ENCODE measurements at places on chromosomes 2 and 18.
A peak's percentile ranks its signal among the peaks of the same experiment; 100 is the strongest.

GRCh38 chr2:234821946-234822475, 129.8 kb upstream of the SH3BP4 start:
- no peak for DNase-seq

DNA sequence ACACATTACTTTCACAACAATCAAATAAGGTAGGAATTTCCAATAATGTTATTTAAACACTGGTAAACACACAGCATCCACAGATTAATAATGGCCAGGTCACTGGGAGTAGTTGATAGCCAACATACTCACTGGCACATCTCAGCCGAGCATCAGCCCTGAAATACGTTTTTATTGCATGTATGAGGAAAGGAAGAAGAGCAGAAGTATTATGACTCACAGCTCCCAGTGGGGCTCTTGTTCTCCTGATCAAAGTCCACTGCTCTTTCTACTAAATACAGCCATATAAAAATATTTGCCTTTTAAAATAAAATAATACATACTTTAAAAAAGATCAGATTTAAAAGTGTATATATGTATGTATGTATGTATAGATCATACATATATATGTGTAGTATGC, 999.6 kb downstream of the SUCLG1 start:
- DNase-seq: no peak

DNA sequence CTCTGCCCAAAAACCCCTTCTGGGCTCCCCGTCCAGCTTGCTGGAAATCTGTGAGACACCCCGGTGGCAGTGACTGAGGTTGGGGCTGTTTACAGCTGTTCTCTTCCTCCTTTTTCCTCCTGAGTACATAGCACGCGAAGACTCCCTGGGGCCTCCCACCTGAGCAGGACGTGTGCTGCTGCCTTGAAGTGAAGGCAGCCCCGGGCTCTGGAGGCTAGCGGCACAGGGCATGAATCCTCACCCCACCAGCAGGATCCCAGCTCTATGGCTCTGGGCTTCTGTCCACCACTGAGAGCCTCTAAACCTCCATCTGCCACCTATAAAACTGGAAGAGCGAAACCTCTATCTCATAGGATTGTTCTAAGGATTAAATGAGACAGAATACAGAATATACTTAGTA, 182.5 kb downstream of the TMEM163 start:
- DNase-seq: no peak

GRCh38 chr2:242029422-242030225, 160.1 kb downstream of the RTP5 start:
- no peak for DNase-seq

DNA sequence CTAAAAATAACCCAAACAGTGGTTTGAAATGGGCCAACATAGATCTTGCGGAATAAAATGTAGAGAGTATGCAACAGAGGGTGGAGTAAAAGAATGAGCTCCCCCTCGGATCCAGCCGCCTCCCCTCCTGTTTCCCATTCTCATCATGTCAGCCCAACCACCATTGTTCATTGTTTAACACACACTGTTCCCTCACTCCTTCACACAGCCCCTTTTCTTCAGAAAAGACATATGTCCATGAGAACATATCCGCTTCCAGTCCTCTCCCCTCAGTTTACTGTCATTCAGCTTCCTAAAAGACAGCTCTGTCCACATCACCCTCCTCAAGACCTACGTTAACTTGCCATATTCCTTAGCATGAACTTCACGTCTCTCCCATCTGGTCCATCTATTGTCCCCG, 62.9 kb upstream of the SERTAD2 start:
- no peak for DNase-seq

DNA sequence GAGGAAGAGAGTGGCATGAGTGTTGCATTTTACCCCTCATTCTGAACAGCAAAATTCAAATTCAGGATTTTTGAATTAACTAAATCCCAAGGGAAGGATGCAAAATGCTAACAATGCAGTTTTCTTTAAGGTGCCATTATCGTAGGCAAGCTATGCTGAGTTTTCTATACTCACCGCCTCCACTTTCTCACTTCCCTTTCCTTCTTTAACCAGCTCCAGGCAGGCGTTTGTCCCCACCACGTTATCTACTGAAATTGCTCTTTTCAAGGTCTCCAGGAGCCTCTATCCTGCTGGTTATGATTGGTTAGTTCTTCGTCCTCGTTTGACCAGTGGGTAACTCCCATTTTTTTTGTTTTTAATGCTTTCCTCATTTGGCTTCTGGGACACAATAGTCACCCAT, 1.8 kb upstream of the CPO start:
- no peak for DNase-seq

- no peak for DNase-seq
Measured at GRCh38 chr2:237143676-237144440, 58.2 kb downstream of the COPS8 start.

DNA sequence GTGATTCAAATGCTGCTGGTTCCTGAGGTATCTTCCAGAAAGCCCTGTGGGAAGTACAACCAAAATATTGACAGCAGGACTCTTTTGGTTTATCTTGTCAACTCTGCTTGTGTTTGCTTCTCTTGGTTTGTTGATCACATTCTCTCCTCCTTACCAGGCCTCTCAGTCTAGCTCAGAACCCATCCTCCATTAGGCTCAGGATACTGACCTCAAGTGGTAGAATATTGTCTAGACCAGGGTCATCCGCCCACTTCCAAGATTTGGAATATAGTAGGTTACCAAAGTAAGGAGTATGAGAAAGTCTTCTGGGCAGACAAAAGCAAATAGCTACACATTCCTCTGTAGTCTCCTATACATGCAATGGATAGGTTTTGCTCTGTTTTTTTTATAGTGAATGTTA, 56.6 kb downstream of the XIRP2 start:
- DNase-seq: no peak

DNA sequence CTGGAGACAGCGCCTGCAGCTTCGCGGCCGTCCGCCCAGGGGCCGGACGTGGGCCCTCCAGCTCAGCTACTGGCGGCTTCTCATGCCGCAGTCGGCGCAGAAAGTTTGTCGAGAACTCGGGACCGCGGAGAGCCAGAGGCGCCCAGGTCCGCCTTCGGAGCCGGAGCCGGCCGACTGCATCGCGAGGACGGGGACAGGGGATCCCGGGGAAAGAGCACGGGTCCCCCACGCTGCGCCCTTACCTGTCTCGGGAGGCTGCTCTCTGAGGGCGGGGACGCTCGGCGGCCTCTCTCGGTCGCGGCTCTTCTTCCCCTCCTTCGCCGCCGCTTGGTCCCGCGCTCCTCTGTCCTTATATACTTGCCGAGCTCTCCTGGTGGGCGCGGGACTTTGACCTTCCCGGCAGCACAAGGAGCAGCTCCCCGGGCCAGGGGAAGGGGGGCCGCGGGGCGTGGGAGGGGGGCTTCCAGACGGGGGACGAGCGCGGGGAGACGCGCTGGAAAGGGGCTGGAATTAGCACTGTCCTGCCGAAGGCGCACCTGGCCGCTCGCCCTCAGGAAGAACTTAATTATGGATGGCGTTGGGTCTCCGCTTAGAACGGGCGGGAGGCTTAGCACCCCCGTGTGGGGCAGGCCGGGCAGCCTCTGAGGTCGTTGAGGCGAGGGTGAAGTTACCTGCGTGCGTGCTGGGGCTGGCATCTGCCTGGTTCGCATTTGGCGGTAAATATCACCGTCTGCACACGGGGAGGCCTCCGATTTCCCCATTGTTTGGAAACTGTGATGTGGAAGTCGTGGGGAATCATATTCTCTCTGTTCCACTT, at the start of gene POMC:
Gene POMC (minus strand): TSS at position 325 of the 817 bp plus-strand sequence. CDS start 3,808 bp downstream, outside the sequence.
- DNase-seq: peak; percentile 17

DNA sequence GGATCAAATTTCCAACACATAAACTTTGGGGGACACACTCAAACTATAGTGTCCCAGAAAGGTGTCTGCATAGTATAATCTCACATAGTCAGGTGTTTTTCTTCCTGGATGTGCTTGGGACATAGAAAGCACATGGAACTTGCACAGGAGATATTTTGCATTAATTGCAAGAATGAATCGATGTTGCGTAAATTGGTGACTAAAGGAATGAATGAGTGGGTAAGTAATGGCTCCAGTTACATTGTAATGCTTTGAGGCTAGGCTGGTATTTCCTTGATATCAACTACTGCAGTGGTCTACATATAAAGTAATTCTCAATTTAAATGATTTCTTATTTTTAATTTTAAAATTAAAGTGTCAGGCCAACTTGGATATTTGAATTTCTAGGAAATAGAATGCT, 53.4 kb downstream of the SH3RF3 start:
- DNase-seq: no peak

- no peak for DNase-seq
Measured at GRCh38 chr2:9984871-9985480, 33.5 kb downstream of the GRHL1 start.

- no peak for DNase-seq
Measured at GRCh38 chr2:76861708-76862107, 660.5 kb downstream of the LRRTM4 start.

DNA sequence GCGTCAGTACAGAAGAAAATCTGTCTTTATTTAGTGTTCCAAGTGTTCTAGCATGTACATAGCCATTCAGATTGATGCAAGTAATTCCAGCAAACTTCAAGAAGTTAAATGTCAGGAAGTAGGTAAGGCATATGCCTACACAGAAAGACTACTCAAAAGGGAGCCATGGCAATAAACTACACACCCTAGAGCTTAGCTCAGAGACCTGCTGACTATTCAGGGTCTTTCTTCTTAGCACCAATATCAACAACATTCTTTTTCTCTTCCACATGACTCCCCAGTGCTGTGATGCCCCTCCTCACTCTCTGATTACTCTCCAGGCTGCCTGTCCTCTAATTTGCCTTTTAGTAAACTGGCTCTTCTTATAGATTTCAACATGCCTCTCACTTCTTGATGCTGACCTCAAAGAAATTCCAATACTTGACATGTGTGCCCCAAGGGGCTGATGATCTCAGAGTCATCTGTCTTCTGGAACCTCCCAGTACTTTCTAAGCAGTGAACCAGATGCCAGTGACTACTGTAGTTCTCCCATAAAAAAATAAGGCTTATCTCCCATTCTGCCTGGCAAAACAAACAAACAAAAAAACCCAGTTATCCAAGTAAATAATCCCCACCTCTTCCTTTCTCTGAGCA, 909.2 kb upstream of the FANCL start:
- DNase-seq: no peak

GRCh38 chr18:6427286-6427685, 12.6 kb upstream of the L3MBTL4 start:
- no peak for DNase-seq

DNA sequence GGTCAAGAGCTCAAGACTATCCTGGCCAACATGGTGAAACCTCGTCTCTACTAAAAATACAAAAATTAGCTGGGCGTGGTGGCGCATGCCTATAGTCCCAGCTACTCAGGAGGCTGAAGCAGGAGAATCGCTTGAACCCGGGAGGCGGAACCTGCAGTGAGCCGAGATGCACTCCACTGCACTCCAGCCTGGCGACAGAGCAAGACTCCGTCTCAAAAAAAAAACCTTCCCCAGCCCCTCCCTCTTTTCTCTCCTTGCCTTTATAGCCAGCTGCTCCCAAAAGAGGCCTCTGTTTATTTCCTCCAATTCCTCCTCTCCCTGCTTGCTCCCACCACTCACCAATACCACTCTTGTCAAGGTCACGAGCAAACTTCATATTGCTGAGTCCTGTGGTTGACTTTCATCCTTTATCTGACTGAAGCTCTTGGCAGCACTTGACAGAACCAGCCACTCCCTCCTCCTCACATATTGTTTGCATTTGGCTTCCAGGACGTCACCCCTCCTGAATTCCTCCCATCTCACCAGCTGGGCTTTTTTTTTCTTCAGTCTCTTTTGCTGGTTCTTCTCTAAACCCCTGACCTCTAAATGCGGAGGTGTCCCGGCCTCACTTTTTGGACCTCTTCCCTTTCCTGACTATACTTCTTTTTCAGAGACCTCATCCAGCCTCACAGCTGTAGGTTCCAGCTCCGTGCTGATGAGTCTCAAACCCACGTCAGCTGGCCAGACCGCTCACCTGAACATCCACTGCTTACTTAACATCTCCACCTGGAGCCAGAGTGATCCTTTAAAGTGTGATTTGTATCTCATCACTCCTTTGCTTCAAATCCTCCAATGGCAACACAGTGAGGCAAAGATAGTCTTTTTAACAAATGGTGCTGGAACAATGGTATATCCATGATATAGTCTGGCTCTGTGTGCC, 84.6 kb upstream of the CAB39 start:
- no peak for DNase-seq

- no peak for DNase-seq
Measured at GRCh38 chr2:26465981-26466471, 11.9 kb downstream of the OTOF start.

- no peak for DNase-seq
Measured at GRCh38 chr18:45739268-45739667, 15.3 kb downstream of the SLC14A1 start.

GRCh38 chr2:201965550-201965949, 68.1 kb upstream of the FZD7 start:
- DNase-seq: no peak

DNA sequence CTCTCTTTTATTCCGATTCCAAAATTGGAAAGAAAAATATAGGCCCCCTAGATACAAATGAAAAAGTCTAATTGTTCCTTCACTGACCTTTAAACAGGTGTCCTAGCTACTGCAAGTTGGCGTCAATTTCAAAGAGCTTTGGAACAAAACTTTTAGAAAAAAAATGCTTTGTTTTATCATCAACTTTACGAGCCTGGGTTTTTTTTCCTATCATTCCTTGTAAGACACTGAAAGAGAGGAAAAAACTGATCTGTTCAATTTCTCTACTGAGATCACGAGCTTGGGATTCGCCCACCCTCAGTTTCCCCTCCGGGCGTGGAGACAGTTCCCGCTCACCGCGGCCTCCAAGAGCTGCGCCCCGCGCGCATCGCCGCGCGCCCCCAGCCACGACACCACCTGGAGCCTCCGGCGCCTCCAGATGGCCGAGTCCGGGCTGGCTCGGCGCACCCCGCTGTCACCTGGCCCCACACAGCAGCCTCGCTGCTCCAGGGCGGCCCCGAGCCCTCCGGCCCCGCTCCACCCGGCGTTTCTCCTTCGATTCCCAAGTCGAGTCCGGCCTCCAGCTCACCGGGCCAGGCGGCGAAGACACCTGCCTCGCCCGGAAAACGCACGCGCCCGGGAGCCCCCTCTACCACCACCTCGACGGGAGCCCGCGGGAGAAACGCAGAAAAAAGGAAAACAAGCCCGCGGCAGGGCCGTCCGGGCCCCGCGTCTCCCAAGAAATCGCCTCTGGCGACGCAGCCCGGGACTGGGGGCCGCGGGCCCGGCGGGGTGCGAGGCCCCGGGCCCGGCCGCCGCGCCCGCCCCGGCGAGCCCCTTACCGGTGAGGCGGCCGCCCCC, 656 bp downstream of the TBC1D8 start:
- peak; percentile 50 for DNase-seq

DNA sequence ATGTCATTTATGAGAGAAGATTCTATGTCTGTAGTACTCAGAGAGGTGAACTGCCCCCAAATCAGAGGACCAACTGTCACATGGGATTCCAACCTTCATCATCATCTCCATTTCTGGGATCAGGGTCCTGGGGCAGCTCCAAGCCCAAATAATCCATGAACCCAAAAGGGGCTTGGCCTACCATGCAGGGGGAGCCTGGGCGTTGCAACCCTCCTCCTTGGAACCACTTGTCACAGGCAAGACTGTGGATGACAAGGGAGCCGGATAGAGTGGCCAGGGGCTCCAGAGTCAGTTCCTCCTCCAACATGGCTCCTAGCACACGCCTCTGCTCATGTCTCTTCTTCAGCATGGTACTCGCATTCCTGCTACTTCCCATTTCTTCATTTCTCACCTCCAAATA, 7.9 kb downstream of the CTLA4 start:
- DNase-seq: no peak

Measured in Calu3 (cell line).